Spleen (tissue), 13 donors: ENCODE measurements at places on chromosomes 5 and 9.

DNA sequence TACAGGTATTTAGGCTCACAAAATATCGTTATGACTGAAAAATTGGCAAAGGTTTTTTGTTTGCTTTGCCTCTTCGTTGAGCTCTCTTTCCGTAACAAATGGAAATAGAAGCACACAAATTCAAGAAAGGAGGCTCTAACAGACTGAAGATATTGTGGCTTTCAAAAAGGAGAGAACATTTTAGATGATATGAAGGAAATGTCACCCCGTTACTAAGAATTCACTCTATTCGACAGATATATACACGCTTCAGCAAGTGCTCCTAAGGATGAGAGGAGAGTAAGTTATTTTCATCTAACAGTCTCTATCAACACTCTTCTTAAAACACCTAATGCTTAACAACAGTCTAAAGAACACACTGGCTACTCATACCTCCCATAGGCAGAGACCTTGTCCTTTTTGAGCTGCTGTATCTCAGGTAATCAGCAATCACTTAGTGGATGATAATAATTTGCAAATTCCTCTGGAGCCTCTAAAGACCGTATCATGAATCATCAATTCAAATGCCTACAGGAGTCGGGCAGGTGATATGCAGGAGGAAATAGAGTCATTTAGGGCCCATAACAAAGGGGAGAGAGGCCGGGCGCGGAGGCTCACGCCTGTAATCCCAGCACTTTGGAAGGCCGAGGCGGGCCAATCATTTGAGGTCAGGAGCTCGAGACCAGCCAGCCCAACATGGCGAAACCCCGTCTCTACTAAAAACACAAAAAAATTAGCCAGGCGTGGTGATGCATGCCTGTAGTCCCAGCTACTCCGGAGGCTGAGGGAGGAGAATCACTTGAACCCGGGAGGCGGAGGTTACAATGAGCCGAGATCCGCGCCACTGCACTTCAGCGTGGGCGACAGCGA is 1.4 kb upstream of the HSDL2 start:
- H3K4me3 ChIP-seq, result peak overlapping the region; percentile 70
- H3K36me3 ChIP-seq, result no peaks in the 10 kb centered on the region
- H3K4me1 ChIP-seq, result peaks cover 13% of the 10 kb centered on the region
- H3K27ac ChIP-seq, result peak overlapping the region; percentile 99

GRCh38 chr9:123339666-123340510 is 16.1 kb upstream of the CRB2 start:
- DNase-seq, result peak; percentile 88
- no peaks in the 10 kb centered on the region for H3K36me3 ChIP-seq
- peak overlapping the region; percentile 92 for H3K27ac ChIP-seq
- no peaks in the 10 kb centered on the region for H3K27me3 ChIP-seq
- H3K4me1 ChIP-seq, result peaks cover 23% of the 10 kb centered on the region

DNA sequence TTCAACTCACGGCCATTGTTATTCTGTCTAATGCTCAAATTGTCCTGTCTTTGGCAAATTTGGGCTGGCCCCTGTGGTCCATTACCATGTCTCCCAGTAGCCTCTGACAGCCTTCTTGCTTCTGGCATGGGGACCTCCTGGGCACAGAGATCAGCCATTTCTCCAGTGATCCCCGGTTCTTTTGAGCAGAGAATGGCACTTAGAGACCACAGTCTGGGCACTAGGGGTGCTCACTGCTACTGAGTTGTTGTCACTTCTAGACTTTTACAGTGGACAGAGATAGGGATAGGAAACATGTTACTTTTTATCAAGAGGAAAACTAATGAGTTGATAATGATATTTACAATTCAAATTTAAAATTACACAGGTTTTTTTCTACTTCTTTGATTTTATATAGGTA is 47.6 kb upstream of the BARHL1 start:
- no peak overlapping the region for H3K4me3 ChIP-seq
- no peaks in the 10 kb centered on the region for H3K36me3 ChIP-seq
- DNase-seq, result no peak
- no peaks in the 10 kb centered on the region for H3K4me1 ChIP-seq
- no peak overlapping the region for H3K27ac ChIP-seq

DNA sequence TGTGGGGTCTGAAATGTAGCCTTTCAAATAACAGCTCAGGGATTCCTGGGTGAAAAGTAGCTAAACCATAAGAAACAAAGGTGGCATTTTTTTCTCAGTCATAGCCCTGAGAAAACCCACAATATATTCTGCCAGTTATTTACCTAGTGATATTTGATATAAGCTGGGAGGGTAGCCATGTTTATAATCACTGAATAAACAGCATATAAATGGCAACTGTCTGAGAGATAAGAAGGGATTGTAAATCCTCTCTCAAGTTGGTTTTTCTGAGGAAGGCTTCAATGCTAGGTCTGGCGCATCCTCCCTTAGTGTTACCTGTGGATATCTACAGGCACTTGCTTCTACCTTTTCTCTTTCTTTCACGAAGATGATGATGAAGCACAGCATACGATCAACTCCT is 1080.5 kb upstream of the DMAC1 start:
- no peak for DNase-seq
- no peaks in the 10 kb centered on the region for H3K27me3 ChIP-seq
- H3K4me1 ChIP-seq, result no peaks in the 10 kb centered on the region
- H3K4me3 ChIP-seq, result no peak overlapping the region
- no peaks in the 10 kb centered on the region for H3K36me3 ChIP-seq

GRCh38 chr5:100623719-100624118 is 88.5 kb downstream of the FAM174A start:
- no peak overlapping the region for H3K27ac ChIP-seq
- no peak for DNase-seq
- H3K36me3 ChIP-seq, result no peaks in the 10 kb centered on the region

DNA sequence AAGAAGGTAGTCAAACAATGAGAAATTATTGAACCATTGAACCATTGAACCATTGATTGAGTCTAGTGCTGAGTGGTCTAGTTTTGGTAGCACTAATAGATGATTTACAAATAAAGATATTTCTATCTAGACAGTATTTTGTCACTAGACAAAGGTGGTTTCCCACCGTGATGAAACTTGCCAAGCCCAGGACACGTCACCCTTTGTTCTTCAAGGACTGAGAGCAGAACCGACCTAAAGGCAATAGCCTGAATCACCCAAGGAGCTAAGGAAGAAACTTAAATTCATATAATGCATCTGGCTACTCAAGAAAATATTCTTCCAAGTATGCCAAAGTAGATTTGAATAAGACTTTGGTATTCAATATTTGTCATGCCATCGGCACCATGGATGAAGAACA is 103.3 kb downstream of the ESM1 start:
- H3K4me1 ChIP-seq, result peaks cover 16% of the 10 kb centered on the region
- no peaks in the 10 kb centered on the region for H3K36me3 ChIP-seq
- no peak overlapping the region for H3K27ac ChIP-seq
- no peak for DNase-seq
- peaks cover 62% of the 10 kb centered on the region for H3K27me3 ChIP-seq

- peak; percentile 56 for DNase-seq
- H3K4me1 ChIP-seq, result no peaks in the 10 kb centered on the region
- no peaks in the 10 kb centered on the region for H3K36me3 ChIP-seq
- H3K4me3 ChIP-seq, result no peak overlapping the region
- H3K27ac ChIP-seq, result no peak overlapping the region
Observed at GRCh38 chr9:88748566-88749261, 213.7 kb downstream of the NXNL2 start.

- no peak overlapping the region for H3K27ac ChIP-seq
- no peaks in the 10 kb centered on the region for H3K4me1 ChIP-seq
- no peak overlapping the region for H3K4me3 ChIP-seq
- no peak for DNase-seq
- no peaks in the 10 kb centered on the region for H3K27me3 ChIP-seq
Observed at GRCh38 chr9:128484686-128485413, 19.7 kb upstream of the GLE1 start.

DNA sequence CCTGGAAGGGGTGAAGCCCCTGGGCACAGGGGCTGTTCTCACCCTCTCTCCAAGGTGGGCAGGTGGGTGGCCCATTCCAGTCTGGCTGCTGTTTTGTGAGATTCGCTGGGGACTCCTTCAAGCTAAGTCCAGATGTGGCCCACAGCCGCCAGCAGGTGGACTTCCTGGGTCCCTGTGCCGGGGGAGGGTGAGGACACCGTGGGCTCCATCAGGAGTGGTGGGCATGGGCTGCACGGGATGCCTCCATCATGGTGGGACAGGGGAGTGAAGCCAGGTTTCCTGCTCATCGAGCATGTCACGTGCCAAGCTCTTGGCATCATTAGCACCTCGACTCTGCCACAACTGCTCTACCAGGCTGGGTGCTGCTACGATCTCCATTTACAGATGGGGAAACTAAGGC is 1.8 kb downstream of the NCS1 start:
- H3K27me3 ChIP-seq, result peaks cover 22% of the 10 kb centered on the region
- no peak overlapping the region for H3K4me3 ChIP-seq
- H3K36me3 ChIP-seq, result no peaks in the 10 kb centered on the region
- H3K4me1 ChIP-seq, result no peaks in the 10 kb centered on the region
- no peak for DNase-seq

DNA sequence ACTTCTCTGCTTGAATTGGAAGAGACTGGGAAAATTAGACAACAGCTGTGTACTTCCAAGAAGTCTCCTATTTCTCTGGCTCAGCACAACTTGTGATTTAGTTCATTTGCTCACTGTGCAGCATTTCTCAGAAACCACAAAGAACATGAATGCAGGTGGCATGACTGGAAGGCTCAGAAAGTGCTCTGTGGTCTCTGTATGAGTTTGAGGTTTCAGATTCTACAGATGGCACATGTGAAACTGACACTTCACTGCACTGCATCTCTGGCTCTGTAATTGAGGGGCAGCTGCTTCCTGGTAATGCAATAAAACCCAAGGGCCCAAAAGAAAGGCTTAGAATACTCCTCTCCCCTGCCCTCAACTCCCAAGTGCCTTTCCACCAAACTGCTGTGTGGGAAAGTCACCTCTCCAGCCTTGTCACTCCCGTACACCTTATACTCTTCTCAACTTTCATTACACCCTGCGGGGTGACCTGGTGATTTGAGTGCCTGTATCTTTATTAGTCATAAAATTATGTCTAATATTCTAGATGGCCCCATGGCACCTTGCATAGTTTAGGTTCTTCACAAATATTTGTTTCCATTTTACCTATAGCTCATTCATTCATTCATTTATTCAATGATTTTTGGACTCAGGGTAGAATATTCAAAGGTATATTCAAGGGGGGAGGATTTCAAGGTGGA is 82.5 kb downstream of the ESM1 start:
- no peak for DNase-seq
- H3K4me3 ChIP-seq, result no peak overlapping the region
- H3K27me3 ChIP-seq, result peaks cover 6% of the 10 kb centered on the region
- H3K36me3 ChIP-seq, result no peaks in the 10 kb centered on the region

DNA sequence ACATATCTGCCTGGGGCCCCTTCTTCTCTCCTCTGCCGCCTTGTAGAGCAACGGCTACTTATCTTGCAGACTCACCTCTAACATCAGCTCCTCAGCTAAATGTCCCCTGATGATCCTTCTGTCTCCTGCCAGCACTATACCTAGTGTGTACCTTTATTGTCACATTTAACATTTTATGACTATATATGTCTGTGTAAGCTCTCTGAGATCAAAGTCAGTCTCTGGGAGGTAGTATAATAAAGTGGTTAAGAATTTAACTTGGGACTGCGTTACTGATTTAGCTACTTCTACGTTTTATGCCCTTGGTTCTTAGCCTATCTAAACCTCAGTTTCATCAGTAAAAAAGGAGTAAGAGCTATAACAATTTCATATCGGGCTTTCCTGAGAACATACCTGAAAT is 2.2 kb downstream of the TMED7 start:
- H3K27ac ChIP-seq, result peak overlapping the region; percentile 93
- DNase-seq, result no peak
- H3K36me3 ChIP-seq, result peaks cover 24% of the 10 kb centered on the region
- no peaks in the 10 kb centered on the region for H3K27me3 ChIP-seq
- H3K4me1 ChIP-seq, result peaks cover 37% of the 10 kb centered on the region

DNA sequence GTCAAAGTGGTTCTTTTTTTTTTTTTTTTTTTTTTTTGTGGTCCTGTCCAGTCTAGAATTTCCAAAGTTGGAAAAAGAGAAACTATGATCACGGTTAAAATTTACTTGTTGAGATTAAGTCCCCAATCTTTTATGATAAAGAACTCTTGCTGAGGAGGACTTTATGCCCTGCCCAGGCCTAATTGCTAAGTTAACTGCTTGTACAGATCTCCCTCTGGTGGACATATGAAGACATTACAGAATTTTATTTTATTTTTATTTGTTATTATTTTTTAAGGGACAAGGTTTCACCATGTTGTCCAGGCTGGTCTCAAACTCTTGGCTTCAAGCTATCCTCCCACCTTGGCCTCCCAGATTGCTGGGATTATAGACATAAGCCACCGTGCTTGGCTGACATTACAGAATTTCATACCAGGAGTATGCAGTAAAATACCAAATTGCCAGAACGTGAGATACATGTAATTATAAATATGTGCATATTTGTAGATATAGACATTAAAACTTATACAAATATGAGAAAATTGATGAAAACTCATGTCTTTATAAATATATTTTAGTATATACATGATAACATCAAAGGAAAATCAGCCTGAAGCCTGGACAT is 91.2 kb downstream of the RFK start:
- H3K27me3 ChIP-seq, result no peaks in the 10 kb centered on the region
- no peak overlapping the region for H3K4me3 ChIP-seq
- no peak overlapping the region for H3K27ac ChIP-seq
- no peaks in the 10 kb centered on the region for H3K4me1 ChIP-seq
- H3K36me3 ChIP-seq, result no peaks in the 10 kb centered on the region
- no peak for DNase-seq

GRCh38 chr9:5843794-5844471 is 11.0 kb upstream of the ERMP1 start:
- no peak for DNase-seq
- no peaks in the 10 kb centered on the region for H3K36me3 ChIP-seq
- H3K27me3 ChIP-seq, result no peaks in the 10 kb centered on the region
- H3K4me3 ChIP-seq, result no peak overlapping the region

DNA sequence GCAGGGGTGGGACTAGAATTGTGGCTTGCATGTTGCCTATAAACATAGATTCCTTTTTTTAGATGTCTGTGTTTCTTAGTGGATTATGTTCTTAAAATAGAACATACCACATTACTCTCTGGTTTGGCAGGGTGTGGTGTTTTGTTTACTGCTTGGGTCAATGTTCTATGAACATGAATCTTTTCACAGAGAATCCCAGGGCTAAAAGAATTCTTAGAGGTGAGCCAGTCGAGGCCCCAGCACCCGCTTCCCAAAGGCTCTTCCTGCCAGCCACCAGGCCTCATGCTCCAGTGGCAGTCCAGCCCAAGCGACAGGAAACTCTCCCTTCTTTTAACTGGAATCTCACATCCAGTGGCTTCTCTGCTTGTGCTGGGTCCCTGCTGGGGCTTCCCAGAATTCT is 126.6 kb downstream of the C9orf152 start:
- no peaks in the 10 kb centered on the region for H3K36me3 ChIP-seq
- peaks cover 76% of the 10 kb centered on the region for H3K4me1 ChIP-seq
- peak overlapping the region; percentile 45 for H3K27ac ChIP-seq
- no peaks in the 10 kb centered on the region for H3K27me3 ChIP-seq

- H3K27me3 ChIP-seq, result no peaks in the 10 kb centered on the region
- H3K27ac ChIP-seq, result no peak overlapping the region
- DNase-seq, result no peak
- H3K4me3 ChIP-seq, result no peak overlapping the region
Observed at GRCh38 chr5:31173614-31174013, 19.9 kb upstream of the CDH6 start.
